Left kidney (tissue), 8 donors: ENCODE measurements at places on chromosomes 1 and 21. TPM values are rescaled to one million over a fixed set of nuclear protein-coding genes. Genes with fewer than 3 reads are reported as not detected.

GRCh38 chr1:162422662-162423375 lies 10.9 kb upstream of the SH2D1B start:
- DNase-seq, result no peak

- DNase-seq, result no peak
Measured at GRCh38 chr1:247906504-247907047, 11.2 kb downstream of the OR2W3 start.

- DNase-seq, result no peak
Measured at GRCh38 chr21:42439284-42440186, 35.8 kb downstream of the UBASH3A start.

DNA sequence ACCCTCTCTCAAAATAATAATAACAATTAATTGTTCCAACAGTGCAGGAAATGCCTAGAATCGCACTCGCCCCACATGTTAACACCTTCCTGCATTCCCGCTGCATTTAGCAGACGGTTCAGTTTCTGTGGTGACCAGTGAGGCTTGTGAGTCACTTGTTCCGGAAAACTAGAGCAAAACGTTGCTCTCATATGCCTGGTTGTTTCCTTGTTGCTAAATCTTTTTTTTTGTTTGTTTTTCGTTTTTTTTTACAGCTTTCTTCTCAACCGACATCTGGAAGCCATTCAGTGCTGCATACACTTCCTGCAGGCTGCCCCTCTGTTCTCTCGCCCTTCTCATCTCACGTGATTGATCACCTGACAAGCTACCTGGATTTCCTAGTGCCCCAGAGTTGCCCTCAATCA lies 56.9 kb upstream of the TMPRSS2 start:
- DNase-seq, result no peak

The NDUFV3 gene
- polyA plus RNA-seq, result 44.1 TPM
